ENCODE measurements at places on chromosomes 2 and 18. TPM values are rescaled to one million over a fixed set of nuclear protein-coding genes. Genes with fewer than 3 reads are reported as not detected.

The C2orf49 gene
- 18.7 TPM for total RNA-seq

The ADGRF3 gene
- 0.10 TPM for total RNA-seq

The SLC16A14 gene
- total RNA-seq = 0.99 TPM

The PRKAG3 gene
- not detected for total RNA-seq

The ACOXL gene
- total RNA-seq = not detected

The CD207 gene
- total RNA-seq = not detected

The RETREG2 gene
- 75.7 TPM for total RNA-seq

The CTLA4 gene
- total RNA-seq = not detected

The ZNF804A gene
- total RNA-seq = not detected

The GPR155 gene
- total RNA-seq = 0.39 TPM

The IL36G gene
- not detected for total RNA-seq

The MTHFD2 gene
- total RNA-seq = 144 TPM

The DAPL1 gene
- not detected for total RNA-seq

The PSMA8 gene
- total RNA-seq = not detected

The IL18RAP gene
- not detected for total RNA-seq

The STARD6 gene
- total RNA-seq = not detected

The SLC23A3 gene
- total RNA-seq = 0.46 TPM

The KCNK3 gene
- 0.84 TPM for total RNA-seq

The THSD7B gene
- total RNA-seq = not detected

The TWSG1 gene
- total RNA-seq = 20.2 TPM

The MALL gene
- total RNA-seq = 131 TPM

The GPR55 gene
- total RNA-seq = not detected

The CPLX4 gene
- not detected for total RNA-seq

The CDKL4 gene
- not detected for total RNA-seq

The GCA gene
- 5.1 TPM for total RNA-seq

The C2orf66 gene
- total RNA-seq = 0.11 TPM

The KIAA2012 gene
- not detected for total RNA-seq

The SANBR gene
- total RNA-seq = 7.9 TPM

The DNAH6 gene
- 0.44 TPM for total RNA-seq

The AGXT gene
- not detected for total RNA-seq

The TUBB8B gene
- not detected for total RNA-seq

The DSC2 gene
- 0.86 TPM for total RNA-seq

The IL36A gene
- total RNA-seq = not detected

The NEU2 gene
- not detected for total RNA-seq

The SPC25 gene
- 20.1 TPM for total RNA-seq

The ZNF396 gene
- 0.61 TPM for total RNA-seq

The CTAGE1 gene
- not detected for total RNA-seq

The STPG4 gene
- not detected for total RNA-seq

The ANKRD62 gene
- not detected for total RNA-seq

The EFR3B gene
- 12.7 TPM for total RNA-seq

The TMEM178A gene
- not detected for total RNA-seq

The PLEKHH2 gene
- 0.89 TPM for total RNA-seq

The CLIP4 gene
- total RNA-seq = 29.6 TPM

The PLGLB1 gene
- total RNA-seq = not detected

The STON1 gene
- total RNA-seq = 0.39 TPM

The RFX8 gene
- total RNA-seq = not detected

The FOXD4L1 gene
- total RNA-seq = 0.37 TPM

The RAB11FIP5 gene
- 37.4 TPM for total RNA-seq

The GATA6 gene
- 1.6 TPM for total RNA-seq

The LRRC30 gene
- not detected for total RNA-seq
